Suprapubic skin (tissue), 4 donors: ENCODE measurements at places on chromosomes 16 and 17. TPM values are rescaled to one million over a fixed set of nuclear protein-coding genes. Genes with fewer than 3 reads are reported as not detected.
A peak's percentile ranks its signal among the peaks of the same experiment; 100 is the strongest.

DNA sequence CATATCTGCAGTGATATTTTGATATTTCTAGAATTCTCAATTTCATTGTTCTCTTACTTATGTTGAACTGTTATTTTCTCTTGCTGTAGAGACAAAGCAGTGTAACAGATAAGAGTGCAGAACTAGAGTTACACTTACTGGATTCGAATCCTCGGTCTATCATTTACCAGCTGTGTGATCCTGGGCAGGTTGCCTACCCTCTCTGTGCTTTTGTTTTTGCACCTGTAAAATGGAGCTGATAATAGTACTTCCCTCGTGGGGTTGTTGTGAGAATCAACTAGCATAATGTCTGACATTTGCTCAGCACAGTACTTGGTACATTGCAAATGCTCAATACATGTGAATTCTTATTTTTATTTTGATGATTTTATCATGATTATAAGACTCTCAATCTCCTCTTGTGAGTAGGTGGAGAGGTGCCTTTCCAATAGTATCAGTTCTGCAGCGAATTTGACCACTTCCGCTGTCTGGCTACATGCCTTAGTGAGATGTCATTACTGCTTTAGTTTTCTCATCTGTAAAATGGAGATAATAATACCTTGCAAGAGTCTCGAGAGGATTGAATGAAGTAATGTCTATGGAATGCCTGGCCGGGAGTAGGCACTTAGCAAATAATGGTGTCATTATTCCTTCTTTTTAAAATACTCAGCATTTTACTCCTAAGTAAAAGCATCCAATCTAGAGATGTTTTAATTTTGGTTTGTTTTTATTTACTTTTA is 312.2 kb upstream of the MAF start:
- no peak for DNase-seq

- no peak for DNase-seq
Observed at GRCh38 chr16:556474-557173, 3.6 kb upstream of the PRR35 start.

GRCh38 chr17:14355556-14355955 is 54.7 kb downstream of the HS3ST3B1 start:
- DNase-seq, result no peak

DNA sequence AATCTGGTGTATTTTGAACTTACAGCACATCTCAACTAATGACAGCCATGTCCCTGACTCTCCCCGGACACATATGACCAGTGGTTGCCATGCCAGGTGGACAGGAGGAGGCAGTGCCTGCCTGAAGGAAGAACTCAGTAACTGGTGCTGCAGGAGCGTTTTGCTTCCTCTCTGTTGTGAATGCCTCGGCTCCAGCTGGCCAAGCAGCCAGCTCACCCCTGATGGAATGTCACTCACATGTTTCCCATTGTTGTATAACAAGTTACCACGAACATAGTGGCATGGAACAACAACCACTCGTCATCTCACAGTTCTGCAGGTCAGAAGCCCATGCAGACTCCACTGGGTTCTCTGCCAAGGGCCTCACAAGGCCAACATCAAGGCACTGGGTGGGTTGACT is 20.1 kb upstream of the IRF8 start:
- no peak for DNase-seq

DNA sequence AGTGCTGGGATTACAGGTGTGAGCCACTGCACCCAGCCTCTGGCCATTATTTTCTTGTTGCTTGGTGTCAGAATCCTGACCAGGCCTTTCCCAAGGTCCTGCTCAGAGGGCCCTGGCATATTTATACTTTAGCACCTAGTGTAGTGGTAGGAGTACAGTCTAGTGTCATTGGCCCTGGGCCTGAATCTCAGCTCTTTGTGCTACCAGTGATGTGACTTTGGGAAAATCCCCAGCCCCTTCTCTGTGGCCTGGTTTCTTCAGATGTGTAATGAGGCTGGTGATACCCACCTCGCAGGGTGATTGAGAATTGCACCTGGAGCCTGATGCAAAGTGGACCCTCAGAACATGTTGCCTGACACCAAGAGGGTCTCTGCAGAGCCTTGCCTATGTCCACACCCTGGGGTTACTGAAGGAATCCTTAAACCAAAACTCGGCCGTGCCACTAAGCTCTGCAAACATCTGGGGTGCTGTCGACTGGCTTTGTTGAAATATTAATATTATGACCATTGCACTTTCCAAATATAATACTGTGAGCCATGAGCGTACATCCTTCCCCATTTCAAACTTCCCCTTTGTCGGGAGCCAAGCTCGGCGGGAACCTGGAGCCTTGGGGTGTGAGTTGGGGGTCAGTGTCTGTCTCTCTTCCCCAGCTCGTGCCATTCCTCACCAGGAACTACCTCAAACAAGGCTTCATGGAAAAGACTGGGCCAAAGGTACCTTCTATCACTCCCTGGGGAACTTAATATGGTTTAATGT is 18.0 kb upstream of the RNF135 start:
- DNase-seq, result no peak

GRCh38 chr17:82237746-82238471 is 9.1 kb downstream of the SLC16A3 start:
- DNase-seq, result peak; percentile 70

DNA sequence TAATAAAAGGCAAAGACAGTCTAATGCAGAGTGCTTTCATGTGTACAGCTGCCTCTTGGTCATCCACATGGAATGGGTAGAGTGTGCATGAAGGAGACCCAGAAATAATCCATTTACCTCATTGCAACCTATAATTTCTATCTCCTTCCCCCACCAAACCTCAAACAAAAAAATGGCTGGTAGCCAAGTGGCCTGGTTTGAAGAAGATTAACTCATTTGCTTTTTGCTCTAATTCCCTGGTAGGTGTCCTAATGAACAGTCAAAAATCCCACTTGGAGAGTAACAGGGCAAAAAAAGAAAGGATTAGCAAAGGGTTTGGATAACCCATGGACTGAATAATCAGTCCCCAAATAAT is 13.0 kb upstream of the LYRM9 start:
- DNase-seq, result no peak

- no peak for DNase-seq
Observed at GRCh38 chr17:10956821-10957220, 118.9 kb upstream of the PIRT start.

GRCh38 chr17:78208486-78208885 is 5.6 kb upstream of the BIRC5 start:
- DNase-seq, result no peak

GRCh38 chr17:80163336-80163735 is 6.5 kb upstream of the CARD14 start:
- no peak for DNase-seq

DNA sequence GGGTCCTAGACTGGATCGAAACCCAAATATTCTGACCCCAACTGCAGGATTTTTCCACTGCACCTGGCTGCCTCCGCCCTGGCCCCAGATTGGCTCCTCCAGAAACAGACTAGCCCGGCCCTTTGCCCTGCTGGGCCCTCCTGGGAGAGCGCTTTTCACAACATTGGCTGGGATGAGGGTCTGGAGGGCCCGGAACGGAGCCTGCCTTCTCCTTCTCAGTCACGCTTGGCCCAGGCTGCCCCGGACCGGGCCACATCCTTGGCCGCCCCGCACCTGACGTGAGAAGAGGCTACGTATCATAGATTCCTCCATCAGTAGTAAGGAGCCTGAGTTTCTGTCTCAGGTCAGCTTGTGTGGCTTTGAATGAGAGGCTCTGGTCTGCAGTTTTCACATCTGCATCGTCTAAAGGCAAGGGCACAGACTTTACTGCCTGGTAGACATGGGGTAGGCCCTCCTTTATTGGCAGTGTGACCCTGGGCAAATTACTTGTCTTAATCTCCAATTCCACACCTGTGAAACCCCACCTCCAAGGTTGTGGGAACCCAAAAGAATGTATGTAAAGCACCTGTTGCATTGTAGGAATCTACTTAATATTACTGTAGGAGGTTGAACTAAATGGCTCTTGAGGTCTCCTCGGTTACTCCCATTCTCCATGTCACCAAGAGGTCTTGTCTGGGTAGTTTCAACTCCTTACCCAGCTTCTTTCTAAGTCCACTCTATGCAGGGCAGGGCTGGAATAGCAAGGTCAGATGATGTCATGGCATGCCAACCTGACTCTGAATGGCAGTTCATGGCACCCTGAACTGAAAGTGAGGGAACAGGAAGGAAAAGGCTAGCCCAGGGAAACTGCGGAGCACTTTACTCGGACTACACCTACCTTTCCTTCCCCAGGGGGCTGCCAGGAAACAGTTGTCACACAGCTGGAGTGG is 661 bp downstream of the LRRC3C start:
- DNase-seq, result peak; percentile 78

DNA sequence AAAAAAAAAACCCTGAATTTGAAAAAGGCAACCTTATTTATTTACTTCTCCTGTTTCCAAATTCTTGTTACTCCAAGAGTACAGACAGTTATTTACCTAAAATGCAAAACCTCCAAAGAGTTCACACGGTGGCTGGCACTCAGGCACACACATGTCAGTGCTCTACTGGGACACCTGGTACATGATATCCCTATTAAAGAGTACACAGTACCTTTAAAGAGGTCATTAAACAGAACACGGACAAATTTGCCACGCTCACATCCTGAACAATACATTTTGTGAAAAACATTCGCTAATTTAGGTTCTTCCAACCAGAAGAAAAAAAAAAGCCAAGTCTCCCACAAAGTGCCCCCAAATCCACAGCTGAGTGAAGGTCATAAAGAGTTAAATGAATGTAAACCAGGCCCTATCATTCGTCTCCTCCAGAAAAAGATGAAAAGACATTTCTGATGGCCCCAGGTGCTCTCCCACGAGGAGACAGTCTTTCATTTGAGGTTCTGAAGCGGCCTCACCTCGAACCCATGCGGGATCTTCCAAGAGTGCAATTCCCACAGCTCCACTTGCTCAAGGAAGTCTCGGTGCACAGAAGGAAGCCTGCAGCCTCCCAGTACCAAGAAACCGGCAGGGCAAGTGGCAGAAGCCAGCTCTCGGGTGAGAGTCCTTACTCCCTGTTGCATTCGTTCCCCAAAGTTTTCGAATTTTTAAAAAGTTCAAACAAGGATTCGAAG is 993 bp downstream of the ERN1 start:
- DNase-seq, result no peak

- no peak for DNase-seq
Observed at GRCh38 chr17:49836111-49837030, 11.5 kb downstream of the TAC4 start.

DNA sequence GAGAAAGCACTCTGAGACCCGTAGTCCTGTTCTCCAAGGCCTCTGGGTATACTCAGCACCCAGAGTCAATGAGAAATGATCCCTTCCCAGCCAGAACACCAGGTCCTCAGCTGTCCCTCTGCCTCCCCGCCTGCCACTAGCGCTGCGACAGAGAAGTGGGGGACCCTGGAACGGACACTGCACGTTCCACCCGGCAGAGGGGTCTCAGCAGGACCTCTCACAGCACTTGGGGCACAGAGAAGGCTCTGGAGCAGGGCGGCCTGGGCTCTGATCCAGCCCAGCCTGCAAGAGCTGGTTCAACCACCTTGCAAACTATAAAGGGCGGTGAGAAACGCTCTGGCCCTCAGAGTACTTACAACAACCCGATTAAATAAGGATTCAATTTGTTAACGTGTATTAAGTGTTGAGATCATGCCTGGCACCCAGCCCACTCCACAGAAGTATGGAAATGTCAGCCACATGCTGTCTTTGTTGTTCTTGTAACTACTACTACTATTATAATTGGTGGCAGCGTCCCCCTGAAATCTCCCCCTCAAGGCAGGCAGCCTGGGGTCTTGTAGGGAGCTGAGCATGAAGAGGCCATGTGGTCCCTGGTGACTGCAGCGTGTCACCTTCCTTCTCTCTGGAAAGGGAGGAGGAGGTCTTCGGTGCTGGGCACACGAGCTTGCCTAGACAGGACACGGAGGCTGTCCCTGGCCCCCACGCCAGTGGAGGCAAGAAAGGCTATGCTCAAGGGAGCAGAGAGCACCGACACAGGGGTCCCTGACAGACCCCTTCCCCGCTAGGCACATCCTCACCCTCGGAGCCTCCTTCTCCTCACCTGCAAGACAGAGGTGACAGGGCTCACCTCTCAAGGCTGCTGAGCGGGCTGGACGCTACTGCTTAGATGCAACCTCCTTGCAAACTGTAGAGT is 2.4 kb downstream of the OSGIN1 start:
- no peak for DNase-seq

DNA sequence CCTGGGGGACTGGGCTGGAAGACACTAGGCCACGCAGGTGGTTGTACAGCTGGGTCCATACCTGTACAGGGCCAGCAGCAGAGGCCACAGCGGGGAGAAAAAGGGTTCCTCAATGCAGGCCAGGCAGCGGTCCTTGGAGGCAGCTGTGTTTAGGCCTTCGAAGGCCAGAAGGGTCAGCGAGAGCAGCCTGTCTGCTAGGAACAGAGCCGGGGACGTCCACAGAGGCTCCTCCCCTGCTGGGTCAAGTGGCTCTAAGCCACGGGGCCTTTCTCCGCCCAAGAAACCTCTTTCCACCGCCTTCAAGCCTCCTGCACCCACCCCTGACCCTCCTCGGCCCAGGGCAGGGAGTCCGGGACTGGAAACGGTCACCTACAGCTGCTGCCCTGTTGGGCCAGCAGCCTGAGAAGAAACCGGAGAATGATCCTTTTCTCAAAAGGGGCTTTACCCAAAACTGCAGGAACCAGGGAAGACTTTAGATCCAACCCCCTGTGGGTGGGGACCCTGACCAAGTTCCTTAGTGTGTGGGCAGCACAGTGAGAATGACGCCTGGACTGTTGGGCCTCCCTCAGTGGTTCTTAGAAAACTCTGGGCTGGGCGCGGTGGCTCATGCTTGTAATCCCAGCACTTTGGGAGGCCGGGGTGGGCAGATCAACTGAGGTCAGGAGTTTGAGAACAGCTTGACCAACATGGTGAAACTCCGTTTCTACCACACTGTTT is 8.4 kb upstream of the SPATA2L start:
- no peak for DNase-seq

DNA sequence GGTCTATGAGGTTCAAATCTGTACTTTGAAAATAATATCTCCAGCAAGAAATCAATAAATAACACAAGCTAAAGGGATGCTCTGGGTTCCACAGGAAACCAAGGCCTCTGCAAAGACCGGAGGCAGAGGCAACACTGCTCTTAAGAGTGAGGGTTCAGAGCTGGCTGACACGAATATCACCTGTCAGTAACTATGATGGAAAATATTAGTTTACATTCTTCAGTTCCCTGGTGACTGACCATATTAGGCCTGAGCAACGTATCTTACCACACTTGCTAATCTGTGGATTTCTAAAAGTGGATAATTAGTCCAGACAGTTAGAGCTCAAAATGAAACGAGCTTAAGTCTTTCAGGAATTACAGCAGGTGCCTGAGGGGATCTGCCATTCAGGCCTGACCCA is 459.3 kb downstream of the HS3ST3B1 start:
- no peak for DNase-seq

KCNG4 gene
- total RNA-seq, result not detected

KRTAP16-1 gene
- total RNA-seq, result 2.2 TPM

KRT35 gene
- 2.5 TPM for total RNA-seq

MED9 gene
- total RNA-seq, result 22.6 TPM

MYH1 gene
- total RNA-seq, result not detected

SEC14L1 gene
- total RNA-seq, result 61.2 TPM

MEIOC gene
- not detected for total RNA-seq

HOXB1 gene
- not detected for total RNA-seq

ITGB3 gene
- total RNA-seq, result 0.76 TPM

HS3ST4 gene
- total RNA-seq, result not detected

CSH2 gene
- not detected for total RNA-seq
